Hindlimb muscle (tissue), 1 donor: ENCODE measurements at places on chromosomes 3 and 15.

DNA sequence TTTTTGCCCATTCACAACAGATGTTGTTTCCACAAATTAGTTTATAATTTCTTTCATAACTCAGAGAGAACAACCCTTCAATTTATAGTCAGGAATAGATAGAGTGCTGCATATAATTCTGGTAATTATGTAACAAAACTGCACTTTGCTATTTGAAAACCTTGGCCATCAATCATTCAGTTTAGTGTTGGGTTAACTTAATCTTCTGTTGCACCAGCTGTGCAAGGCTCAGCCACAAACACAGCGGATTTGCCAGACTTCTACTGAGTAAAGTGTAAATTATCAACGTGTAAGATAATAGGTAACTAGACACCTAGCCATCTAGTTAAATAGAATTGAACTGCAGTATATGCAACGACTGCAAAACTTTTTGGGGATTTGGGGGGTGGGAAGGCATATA is 1064.3 kb upstream of the EPHA6 start:
- DNase-seq = no peak

DNA sequence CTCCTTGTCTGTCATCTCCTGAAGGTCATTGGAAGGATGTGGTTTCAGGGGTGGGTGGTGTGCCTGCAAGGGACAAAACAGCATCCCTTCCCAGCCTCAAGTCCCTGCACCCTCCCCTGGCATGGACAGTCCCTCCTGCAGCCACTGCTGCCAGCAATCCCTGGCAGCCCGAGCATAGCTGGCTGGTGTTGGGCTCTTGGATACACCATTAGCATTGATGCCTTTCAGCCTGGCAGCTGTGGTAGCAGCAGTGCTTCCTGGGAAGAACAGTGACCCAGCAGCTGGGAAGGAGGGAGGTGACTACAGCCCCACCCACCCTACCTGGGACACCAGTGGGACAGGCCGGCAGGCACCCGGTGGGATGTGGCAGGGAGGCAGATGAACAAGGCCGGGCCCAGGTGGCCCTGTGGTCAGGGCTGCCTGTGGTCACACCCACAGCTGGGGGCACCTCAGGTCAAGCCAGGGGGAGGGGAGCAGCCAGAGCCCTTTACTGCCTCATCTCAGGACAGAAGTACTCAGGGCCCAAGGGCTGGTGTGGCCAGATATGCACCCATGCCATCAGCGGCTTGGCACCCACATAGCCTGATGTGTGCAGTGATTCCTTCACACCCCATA is 32.9 kb upstream of the TMEM115 start:
- no peak for DNase-seq

- no peak for DNase-seq
These were observed 2.9 kb downstream of the NRROS start for GRCh38 chr3:196642434-196642833.

GRCh38 chr3:131233900-131234668 is 147.5 kb upstream of the NUDT16 start:
- peak; percentile 26 for DNase-seq

DNA sequence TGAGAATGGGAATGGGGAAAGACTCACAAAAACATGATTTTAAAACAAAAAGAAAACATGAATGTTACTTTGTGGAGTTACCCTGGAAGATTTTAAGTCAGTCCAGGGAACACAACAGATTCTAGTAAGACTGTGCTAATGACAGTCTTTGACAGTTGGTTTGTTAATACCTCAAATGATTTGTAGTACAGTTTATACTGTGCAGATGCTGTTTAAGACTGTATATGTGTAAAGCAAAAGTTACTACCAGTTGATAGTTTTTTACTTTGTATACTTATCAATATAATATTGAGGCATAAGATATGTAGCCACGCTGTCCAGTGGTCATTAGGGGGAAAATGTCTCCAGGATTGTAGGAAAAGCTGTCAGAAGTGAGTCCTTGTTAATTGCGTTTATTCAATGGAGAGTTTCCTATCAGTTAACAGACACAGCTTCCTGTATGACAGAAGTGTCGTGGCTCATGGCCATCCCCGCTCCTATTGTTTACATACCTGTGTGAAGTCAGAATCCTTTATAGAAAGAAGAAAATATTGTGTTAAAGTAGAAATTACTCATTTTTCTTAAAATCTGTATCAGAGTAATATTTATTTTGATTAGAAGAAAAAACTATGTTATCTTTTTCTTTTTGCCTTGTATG is 36.0 kb downstream of the NKIRAS1 start:
- DNase-seq = no peak
